ENCODE measurements at places on chromosomes 2 and 18.

- DNase-seq, result no peak
Measured at GRCh38 chr18:45998244-45998643, 31.1 kb upstream of the EPG5 start.

GRCh38 chr2:180038997-180039396, 31.9 kb upstream of the CWC22 start:
- DNase-seq, result no peak

DNA sequence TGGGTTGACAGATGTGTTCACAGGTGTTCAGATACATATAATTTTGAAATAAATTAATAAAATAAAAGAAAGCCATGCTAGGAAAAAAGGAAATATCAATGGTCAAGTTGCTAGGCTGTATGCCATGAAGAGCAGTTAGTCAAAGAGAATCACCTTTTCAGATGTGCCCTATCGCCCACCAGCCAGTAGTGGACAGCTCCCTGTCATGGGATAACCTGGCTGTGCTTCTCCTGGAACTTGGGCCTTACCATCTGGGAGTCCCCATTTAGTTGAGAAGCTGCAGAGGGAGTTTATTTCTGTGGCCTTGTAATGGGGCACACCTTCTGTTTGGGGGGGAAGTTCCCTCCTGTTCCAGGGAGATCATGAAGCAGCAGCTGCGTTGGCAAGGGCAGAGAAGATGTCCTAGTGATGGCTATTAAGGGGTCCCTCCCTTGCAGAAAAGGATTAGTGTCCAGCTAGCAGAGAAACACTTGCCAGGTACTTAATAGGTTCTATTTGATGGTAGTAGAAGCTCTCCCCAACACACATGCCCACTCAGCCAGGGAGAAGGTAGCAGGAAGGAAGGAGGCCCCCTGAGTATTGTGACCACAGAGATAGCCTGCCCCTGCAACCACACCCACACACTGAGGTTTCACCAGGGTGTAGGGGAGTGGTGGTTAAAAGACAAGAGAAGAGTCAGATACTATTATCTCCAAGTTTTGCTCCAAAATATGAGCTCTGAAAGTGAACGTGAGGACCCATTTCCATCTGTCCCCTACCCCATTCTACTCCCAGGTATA, 117.7 kb downstream of the B3GNT2 start:
- DNase-seq, result peak; percentile 76

GRCh38 chr2:136359121-136359965, 241.4 kb upstream of the CXCR4 start:
- no peak for DNase-seq

DNA sequence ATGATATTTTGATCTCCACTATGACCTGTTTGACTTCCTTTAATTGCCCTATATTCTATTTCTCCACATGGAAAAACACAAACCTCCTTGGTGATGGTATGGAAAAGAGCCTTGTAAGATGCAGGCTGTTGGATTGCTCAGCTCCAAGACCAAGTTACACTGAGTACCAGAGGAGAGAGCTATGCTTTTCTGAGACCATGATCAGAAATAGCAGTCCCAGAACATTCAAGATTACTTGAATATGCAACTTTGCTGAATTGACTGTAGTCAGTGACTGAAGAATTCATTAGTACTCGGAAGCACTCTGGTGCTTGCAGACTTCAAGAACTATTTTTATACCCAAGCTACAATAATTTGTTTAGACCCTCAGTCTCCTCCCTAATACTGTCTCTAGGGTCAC, 310.6 kb upstream of the FSIP2 start:
- no peak for DNase-seq

GRCh38 chr2:188492751-188493150, 201.1 kb downstream of the GULP1 start:
- no peak for DNase-seq

DNA sequence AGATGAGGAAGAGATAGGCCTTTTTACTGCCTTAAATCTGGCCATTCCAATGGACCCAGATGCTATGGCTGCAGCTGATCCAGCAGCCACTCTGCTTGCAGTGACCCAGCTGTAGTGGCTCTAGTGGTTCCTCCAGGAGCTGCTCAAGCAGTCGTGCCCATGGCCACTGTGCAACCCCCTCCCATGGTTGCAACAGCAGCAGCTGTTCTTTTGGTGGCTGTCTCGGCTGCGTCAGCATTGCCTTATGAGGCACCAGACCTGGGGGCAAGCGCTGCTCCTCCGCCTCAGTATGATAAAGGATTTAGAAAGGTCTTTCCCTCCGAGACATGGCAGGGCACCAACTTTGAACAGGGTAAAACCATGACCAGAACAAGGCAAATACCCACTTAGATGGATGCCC, 384.9 kb upstream of the DCC start:
- no peak for DNase-seq

GRCh38 chr2:55936351-55936750, 12.8 kb upstream of the EFEMP1 start:
- DNase-seq, result no peak

GRCh38 chr2:143183804-143184463, 54.7 kb downstream of the ARHGAP15 start:
- no peak for DNase-seq

- DNase-seq, result no peak
Measured at GRCh38 chr2:153408710-153409385, 69.7 kb downstream of the RPRM start.

DNA sequence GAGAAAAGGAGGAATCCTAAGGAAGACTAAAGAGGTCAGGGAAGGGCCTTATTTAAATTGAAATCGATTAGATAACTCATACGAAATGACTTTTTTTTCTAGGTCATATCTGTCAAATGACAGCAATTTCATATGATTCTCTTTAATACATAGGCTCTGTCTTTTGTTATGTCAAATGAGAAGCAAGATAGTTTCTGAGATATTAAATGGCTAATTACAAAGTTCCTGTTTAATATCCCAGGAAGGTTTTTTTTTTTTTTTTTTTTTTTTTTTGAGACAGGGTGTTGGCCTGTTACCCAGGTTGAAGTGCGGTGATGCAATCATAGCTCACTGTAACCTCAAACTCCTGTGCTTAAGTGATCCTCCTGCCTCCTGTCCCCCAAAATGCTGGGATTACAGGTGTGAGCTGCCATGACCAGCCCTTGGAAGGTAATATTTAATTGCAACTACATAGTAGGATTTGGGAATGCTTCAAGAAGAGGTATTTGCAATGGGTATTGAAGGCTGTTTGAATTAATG, 48.0 kb upstream of the RMND5A start:
- DNase-seq, result no peak

DNA sequence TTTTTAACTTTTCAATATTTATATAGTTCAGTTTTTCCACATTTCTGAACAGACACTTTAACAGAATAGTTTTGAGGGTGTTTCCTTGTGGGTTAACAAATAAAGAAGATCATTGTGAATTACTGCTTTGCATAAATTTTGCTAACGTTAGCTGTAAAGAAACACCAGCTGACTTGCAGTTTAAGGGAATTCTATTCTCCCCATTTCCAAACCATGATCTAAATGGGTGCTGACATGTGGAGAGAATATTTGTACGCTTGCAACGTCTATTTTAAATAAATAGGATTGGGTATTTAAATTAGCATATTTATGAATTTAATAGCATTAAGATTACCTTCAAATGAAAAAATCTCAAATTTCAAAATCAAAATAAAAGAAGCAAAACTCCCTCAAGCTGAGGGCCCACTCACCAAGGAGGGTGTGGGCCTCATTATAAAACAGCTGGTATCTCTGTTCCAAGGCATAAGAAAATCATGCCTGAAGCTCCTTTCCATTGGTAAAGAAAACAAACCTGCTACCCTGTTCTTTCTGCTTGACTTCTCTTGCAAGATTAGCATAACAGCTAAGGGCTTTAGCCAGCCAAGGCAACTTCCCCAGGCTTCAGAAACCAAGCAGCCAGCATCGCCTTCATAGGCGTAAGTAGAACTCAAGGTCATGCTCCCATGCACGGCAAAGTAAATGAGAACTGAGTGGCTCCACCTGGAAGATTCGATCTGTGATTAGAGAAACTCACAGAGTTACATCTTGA, 3.2 kb downstream of the MRO start:
- DNase-seq, result no peak

DNA sequence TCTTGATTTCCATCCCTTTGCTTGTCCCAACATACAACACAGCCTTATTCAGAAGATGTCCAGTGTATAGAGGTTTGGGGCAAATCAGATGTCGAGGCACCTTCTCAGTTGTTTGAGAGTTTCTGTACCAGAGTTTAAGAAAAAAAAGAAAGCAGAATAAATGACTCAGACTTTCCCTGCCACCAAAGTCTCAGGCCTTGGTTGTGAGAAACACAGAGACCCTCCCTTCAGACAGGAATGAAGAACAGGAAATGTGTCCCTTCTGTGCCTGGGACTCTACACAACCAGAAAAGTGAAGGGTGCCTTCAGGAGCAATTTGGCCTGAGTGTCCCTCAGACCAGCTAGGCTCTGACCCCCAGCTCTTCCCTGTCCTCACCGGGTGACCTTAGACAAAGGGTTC, 37.3 kb upstream of the REL start:
- DNase-seq, result no peak
